ENCODE measurements at places on chromosomes 7 and 10.

DNA sequence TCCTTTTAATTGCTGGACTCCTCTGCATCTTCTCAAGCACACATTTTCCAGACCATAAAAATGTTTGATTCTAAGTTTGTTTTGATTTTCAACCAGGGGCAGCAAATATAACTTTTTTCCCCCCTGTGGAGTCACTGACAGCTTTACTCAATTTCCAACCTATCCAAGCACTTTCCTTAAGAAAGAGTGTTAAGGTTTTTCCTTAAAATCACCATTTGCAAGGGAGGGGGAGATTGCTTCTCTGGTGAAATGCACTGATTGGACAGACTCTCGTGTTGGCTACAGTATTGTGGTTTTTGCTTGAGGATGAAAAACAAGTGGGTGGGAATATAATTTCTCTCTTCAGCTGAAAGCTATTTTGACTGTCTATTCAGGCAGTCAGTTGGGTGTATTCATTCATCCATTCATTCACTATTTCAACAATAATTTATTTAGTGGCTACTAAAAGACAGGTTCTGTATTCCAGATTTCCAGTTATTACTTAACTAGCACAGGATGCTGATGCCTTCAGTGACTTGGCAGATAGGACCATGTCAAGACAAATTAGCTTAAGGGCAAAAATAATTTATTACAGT is 146.3 kb downstream of the BAMBI start:
- DNase-seq: no peak

DNA sequence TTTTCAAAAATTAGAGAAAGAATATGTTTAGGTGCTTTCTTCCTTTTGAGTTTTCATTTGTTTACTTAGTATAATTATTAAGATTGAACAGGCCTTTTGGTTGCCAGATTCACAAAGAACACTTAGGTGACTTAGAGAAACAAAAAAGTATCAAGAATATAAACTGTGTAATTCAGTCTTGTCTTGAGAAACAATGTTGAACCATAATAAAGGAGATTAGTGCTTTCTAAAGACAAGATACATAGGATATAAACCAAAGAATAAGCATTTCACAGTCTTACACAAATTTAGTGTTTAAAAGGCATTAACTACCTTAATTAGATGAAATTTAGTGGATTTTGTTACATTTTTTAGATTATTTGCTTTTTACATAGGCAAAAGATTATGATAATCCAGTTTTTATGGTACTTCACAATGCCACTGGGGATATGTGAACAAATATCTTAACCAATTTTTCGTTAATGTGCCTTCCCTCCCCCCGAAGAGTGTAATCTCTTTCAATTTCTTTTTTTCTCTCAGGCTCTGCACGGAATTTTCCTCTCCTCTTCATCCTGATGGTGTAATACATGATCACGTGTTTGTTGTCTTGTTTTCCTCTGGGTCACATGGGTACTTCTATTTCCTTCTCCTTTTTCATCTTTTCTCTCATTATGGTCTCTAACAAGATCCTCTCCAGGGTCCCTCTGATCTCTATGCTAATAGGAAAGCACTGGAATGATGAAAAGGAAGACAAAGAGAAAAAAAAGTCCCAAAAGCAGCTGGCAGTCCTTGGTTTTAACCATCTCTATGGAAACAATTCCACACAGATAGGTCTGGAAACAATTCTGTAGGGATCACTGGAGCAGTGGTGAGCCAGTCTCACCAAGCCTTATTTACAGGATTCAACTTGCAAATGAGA is 3.7 kb upstream of the HNRNPH3 start:
- DNase-seq: peak; percentile 26

DNA sequence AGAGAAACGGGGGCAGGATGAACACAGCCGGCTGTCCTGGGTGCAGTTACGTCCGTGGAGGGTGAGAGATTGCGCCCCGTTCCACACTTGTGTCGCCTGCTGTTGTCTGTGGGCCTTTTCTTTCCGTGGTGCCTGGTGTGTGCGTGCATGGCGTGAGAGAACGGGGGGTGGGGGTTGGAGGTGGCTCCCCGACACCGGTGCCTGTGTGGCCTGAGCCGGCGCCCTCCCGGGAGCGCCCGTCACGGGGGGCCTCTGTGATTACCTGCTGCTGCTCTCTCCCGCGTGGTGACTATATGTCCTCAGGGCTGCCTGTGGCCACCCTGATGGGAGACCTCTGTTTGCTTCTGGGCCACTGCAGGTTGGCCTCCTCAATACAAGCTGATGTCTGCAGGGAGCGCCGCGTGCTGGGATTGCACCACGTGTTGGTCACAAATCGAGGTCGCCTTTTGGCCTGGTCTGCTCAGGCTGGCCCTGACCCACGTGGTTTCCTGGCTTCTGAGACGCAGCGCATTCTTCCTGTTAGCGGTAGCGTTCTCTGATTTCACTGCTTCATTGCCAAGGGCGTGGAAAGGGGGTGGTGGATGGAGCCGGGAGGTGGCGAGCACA is 10.9 kb upstream of the AP5Z1 start:
- no peak for DNase-seq

- no peak for DNase-seq
These were observed 1.6 kb downstream of the PRR15 start for GRCh38 chr7:29565224-29565630.

DNA sequence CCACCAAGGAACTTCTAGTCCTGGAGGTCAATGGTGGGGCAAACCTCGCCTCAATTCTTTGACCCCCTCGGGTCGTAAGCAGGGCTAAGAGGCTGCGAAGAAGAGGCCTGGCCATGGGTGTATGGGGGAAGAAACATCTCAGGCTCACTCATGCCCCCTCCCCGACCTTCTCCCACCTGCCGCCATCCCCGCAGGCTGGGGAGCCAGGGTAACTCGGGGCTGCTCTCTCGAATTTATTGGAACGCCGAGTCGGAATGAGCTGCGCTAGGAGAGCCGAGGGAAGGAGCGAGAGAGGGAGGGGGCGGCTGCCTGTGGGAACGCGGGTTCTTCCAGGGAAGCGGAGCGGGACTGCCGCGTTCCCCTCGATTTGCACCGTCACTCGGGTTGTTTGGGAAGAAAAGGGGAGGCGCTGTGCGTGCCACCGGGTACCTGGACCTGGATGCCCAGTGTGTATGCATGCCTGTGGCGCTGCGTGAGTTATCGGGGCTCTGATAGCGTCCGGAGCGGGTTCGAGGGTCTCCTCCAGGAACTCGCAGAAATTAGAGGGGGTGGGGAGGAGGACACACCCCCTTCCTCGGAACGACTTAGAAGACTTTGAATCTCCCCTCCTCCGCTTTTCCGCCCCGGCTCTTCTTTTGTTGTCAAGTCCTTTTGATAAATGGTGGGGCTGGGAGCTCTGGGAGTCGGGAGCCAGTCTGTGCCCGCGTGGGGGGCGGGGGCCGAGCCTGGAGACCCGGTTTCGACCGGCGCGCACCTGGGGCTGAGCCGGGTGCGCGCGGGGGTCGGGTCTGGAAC is 1.8 kb upstream of the ZNF503 start:
- DNase-seq: no peak

DNA sequence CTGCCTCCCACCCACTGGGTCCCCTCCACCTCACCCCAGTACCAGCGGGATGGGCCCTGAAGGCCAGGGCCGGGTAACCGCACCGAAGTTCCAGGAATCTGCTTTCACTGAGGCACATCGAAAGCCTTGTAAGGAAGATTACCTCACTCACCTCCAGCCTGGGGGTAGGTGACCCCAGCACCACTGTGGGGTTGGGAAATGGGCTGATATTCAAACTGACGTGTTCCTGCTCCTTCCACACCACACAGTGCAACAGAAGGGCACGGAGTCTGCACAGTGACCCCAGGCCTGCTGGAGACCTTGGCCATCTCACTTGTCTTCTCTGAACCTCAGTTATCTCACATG is 29.8 kb downstream of the NPS start:
- no peak for DNase-seq

- no peak for DNase-seq
These were observed 130.0 kb upstream of the BTBD16 start for GRCh38 chr10:122140941-122141623.

- no peak for DNase-seq
These were observed 157.8 kb downstream of the NRP1 start for GRCh38 chr10:33176688-33177087.

DNA sequence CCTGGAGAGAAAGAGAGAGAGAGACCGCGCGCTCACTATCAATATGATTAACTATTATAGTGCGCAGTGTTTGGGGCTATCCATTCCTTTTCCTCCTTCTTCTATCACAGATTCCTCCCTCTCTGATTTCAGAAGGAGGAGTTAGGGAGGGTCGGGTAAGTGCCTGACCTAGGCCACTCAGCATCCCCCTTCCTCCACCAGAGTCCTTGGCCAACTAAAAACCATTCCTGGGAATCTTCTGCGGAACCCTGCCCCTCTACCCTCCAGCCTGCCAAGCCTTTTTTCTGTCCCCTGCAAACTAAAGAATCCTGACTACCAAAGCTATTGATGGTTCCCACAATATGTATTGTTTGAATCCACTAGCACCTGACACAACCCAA is 256.2 kb upstream of the NFE2L3 start:
- no peak for DNase-seq

GRCh38 chr7:138882249-138882648 is 84.3 kb upstream of the ATP6V0A4 start:
- DNase-seq: no peak

- no peak for DNase-seq
These were observed 29.6 kb upstream of the CTNNA3 start for GRCh38 chr10:67725567-67725966.

DNA sequence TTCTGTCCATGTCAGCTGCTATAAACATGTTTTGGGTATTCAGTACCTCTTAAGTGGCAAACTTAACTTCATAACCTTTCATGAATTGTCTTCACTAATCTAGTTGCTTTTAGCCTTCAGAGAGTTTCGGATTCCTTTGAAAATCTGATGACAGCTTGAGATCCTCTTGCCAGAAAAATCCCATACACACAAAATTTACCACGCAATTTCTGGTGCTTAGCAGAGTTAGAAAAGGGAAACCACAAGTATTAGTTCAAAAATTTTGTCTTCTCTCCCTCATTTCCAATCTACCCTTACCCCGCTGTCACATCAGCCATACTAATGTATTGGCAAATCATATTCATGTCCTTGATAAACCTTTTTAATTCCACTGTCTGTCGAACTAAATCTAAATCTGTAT is 72.7 kb upstream of the TMEM106B start:
- DNase-seq: no peak

- no peak for DNase-seq
These were observed 143.9 kb upstream of the LSM8 start for GRCh38 chr7:118039963-118040489.

DNA sequence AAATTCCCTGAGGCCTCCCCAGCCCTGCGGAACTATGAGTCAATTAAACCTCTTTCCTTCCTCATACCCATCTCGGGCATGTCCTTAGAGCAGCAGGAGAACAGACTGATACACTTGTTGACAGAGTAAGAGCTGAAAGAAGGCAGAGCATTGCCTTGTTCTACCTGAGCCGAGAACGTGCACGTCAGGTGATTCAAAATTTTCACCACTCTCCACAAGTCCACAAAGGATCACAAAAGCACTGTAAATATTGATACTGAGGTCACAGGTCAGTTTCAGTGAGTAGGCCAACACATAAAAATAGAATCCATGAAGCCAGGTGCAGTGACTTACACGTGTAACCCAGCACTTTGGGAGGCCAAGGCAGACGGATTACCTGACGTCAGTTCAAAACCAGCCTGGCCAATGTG is 27.8 kb downstream of the DCLRE1C start:
- DNase-seq: no peak

DNA sequence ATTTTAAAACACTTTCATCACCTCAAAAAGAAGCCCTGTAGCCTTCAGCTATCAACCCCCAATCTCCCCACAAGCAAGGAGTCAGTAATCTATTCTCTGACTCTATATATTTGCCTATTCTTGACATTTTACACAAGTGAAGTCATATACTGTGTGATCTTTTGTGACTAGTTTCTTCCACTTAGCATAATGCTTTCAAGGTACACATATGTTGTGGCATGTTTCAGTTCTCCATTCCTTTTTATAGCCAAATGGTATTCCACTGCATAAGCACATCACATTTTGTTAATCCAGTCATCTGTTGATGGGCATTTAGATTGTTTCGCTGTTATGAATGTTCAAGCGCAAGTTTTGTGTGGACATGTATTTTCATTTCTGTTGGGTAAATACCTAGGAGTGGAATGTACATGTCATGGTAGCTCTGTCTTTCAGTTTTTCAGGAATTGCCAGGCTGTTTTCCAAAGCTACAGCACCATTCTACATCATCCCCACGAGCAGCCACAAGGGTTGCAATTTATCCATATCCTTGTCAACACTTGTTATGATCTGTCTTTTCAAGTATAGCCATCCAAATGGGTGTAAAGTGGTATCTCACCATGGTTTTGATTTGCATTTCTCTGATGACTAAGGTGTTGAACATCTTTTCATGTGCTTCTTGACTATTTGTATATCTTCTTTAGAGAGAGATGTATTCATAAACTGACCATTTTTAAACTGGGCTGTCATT is 405.6 kb downstream of the KCNMA1 start:
- no peak for DNase-seq
